ENCODE measurements at places on chromosomes 6 and 20. TPM values are rescaled to one million over a fixed set of nuclear protein-coding genes. Genes with fewer than 3 reads are reported as not detected.

DNA sequence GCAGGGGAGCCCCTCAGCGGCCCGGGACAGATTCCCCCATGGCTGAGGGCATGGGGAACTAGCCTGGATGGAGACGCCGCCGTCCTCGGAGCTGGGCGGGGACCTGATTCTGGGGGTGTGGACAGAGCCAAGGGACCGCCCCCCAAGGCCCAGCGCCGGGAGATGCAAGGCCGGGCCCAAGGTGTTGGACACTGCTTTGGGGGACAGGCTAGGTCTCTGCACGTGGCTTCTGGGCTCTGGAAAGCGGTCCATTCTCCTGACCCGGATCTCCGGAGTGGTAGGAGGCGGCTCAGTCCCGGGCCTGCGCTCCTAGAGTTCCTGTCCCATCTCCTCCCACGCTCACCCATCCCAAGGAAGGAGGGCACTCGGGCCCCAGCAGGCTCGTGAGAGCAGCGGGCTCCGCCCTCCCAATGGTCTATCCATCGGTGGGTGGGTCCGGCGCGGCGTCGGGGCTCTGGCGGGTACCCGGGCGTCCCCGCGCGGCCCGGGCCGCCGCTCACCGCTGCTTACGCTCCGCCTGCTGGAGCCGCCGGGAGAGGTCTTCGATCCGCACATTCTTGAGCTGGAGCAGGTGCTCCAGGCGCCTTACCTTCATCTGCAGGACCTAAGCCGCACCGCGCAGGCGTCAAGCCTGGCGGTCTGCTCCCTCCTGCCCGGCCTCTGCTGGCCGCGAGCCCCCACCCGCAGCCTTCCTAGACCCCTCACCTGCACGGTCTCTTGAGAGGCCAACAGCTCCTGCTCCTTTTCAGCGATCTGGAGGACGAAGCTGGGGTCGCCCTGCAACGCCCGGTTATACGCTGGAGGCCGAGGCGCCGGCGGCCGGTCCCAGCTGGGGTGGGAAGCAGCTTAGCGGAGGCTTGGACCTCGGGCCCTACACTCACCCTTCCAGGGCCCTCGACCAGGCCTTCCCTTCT lies 3.3 kb downstream of the SPEF1 start:
- DNase-seq = peak; percentile 92

DNA sequence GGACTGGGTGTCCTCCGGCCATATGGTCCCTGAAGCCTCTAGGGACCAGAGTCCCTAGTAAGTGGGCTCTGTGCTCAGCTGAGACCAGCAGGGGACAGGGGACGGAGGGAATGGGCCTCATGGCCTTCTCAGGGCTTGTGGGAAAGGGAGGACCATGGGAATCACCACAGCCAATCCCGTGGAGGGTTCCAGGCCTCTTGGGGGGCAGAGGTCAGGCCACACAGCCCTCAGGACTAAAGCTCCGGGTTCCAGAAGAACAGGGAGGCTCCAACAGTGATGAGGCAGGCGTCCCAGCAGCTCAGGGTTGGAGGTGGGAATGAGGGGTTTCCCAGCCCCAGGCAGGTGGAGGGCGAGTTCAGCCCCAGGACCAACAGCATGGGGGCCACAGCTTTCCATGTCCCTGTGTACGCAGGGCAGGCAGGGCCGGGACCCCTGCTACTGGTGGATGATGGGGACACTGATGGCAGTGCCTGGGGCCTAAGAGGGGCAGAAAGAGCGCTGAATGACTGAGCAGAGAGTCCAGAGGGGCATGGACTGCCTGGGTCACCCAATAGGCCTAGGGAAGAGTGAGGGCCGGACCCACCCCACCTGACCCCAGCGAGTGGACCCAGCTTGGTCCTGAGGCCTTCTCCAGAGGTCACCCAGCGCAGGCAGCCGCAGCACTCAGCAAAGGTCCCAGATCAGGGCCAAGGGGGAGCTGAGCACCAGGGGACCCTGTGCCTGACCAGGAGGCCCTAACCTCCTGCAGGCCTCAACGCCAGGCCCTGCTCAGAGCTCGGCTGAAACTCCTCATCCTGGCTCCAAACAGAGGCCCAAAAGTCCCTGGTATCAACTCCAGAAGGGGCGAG lies 8.8 kb downstream of the MYL9 start:
- DNase-seq = no peak

GRCh38 chr20:17878912-17879602 lies 89.5 kb downstream of the SNX5 start:
- no peak for DNase-seq

DNA sequence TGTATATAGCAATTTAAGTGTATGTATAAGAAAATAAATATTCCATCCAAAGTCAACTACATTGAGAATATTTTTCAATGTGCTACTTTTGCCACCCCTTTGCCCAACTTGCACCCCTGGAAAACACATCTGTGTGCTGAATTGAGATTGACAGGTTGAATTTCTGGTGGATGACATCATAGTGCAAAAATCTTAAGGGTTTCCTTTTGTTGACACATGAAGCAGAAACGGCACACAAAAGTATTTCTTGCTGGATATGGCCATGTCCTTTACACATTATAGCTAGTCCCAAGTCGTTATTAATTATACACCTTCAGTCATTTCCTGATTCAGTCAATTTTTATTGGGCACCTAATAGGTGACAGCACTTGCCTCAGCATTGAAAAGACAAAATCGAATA lies 188.7 kb upstream of the FBXL4 start:
- no peak for DNase-seq

DNA sequence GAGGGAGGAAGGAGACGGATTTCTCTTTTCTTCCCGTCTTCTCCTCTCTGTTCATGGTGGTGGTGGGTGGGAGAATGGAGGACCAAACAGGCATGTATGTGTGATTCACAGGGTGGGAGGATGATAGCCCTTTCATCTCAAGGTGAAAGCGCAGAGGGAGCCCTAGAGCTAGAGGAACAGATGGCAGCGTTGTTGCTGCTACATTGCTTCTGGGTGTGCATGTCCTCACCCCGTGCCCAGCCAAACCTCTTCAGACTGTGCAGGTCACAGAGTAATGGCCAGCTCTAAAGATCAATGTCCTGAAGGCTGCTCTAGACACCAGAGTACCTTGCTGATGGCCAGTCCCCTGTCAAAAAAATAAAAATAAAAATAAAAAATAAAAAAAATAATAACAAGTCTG lies 301.8 kb downstream of the TBC1D7 start:
- no peak for DNase-seq

DNA sequence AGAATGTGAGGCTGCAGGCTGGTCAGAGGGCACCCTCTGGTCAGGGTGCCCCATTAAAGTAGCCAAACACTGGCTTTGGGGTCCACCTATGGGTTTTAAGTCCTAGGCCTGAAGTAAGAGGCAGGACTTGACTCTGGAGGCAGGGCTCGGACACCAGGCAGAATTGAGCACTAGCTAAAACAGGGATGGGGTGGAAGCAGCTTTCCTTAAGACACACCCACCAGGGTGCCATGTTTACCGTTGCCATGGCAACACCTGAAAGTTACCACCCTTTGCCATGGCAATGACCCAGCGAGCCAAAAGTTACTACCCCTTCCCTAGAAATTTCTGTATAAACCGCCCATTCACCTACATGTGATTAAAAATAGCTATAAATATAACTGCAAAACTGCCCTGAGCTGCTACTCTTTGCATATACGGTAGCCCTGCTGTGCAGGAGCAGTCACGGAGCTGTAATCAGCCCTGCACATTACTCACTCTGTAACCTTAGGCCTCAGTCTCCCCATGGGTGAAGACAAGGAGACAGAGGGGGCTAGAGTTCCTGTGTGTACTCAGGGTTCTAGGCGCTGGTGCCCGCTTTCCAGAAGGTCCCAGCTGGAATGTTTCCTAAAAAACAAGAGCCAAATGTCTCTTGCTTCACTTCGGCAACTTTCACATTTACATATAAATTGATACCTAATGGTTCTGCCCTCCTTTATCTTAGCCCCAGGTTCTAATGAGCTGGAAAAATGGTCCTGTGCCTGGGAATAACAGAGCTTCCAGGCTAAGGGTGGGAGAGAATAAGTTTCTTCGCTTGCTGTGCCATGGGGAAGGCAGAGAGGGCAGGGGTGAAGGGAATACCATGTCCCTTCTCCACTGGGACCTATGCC lies 27.2 kb upstream of the SRSF6 start:
- no peak for DNase-seq

The CST9L gene
- total RNA-seq = not detected

GRCh38 chr6:39945626-39946025 lies 11.4 kb upstream of the MOCS1 start:
- no peak for DNase-seq

DNA sequence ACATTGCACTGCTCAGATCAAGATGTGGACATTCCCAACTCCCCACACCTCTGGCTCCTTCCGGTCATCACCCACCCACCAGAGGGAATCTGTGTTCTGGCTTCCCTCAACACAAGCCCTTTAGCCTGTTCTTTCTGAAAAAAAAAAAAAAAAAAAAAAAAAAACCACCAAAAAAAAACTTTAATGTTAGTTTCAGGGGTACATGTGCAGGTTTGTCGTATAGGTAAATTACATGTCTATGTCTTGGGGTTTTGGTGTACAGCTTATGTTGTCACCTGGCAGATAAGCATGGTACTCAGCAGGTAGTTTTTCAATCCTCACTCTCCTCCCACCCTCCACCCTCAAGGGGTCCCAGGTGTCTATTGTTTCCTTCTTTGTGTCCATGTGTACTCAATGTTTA lies 135.8 kb upstream of the FOXA2 start:
- no peak for DNase-seq

DNA sequence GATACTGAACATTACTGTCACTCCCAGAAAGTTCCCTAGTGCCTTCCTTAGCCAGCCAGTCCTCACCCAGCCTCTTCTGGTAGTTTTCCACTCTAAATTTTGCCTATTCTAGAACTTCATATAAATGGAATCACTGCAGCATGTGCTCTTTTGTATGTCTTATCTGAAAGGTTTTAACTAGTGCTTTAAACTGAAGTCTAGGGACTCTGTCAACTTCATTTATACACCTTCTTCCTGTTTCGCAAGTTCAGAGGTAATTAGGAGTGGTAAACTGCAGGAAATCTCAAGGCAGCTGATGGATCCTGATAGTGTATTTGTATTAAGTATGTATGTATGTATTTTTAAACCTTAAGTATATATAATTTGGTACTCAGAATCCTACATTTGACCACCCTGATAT lies 94.3 kb downstream of the TCP11 start:
- no peak for DNase-seq

The MOCS3 gene
- total RNA-seq = 7.4 TPM

DNA sequence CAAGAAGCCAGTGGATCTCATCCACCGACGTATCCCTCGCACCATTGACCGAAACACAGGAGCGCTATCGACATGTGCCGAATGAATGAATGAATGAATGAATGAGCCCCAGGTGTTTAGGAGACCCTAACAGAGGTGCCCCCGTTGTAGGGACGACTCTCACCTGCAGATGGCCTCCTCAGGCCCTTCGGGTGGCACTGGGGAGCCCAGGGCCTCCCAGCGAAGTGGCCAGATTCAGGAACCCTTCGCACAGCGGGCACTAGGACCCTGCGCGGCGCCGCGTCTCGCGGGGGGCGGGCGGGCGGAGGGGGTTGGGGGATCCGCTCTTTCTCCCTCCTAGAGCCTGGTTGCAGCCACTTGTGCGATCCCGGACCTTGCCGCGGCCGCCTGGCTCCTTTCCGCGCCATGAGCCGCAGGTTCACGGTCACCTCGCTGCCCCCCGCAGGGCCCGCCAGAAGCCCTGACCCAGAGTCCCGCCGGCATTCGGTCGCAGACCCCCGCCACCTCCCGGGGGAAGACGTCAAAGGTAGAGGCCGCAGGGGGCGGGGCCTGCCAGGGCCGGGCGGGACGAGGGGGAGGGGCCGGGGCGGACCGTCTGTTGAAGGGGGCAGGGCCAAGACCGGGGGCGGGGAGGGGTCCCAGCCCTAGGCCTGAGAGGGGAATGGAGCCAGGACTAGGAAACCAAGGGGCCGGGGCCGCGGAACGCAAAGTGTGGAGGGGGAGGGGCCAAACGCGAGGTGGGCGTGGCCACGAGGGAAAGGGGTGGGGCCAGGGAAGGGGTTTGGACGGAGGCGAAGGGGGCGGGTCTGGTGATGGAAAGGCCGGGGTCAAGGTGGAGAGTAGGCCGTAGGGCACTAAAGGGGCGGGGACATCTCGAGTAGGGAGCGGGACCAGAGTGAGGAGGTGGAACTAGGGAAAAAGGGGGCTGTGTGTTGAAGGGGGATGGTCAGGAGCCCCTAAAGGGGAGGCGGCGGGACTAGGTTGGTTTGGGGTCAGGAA lies 7.4 kb upstream of the SLC12A5 start:
- no peak for DNase-seq

- no peak for DNase-seq
Observed at GRCh38 chr20:48425817-48426612, 401.8 kb downstream of the PREX1 start.

DNA sequence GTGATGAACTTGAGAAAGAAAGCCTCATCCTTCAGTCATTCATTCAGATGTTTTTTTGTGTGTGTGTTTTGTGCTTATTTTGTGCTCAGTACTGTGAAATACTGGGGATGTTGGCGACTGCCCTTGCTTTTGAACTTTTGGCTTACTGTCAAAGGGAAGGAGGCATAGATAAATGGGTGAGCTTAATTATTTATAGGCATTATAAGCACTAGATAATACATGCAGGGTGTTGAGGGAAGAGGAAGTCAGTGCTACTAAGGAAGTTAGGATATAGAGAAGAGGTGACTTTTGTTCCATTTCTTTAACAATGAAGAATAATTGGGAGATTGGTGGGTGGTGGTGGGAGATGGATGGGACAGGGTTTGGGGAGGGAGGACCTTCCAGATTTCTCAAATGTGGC lies 23.6 kb downstream of the XRN2 start:
- DNase-seq = no peak

GRCh38 chr20:50398821-50399554 lies 111.2 kb upstream of the PTPN1 start:
- DNase-seq = no peak

GRCh38 chr6:74256781-74257180 lies 560.8 kb downstream of the CD109 start:
- DNase-seq = no peak

DNA sequence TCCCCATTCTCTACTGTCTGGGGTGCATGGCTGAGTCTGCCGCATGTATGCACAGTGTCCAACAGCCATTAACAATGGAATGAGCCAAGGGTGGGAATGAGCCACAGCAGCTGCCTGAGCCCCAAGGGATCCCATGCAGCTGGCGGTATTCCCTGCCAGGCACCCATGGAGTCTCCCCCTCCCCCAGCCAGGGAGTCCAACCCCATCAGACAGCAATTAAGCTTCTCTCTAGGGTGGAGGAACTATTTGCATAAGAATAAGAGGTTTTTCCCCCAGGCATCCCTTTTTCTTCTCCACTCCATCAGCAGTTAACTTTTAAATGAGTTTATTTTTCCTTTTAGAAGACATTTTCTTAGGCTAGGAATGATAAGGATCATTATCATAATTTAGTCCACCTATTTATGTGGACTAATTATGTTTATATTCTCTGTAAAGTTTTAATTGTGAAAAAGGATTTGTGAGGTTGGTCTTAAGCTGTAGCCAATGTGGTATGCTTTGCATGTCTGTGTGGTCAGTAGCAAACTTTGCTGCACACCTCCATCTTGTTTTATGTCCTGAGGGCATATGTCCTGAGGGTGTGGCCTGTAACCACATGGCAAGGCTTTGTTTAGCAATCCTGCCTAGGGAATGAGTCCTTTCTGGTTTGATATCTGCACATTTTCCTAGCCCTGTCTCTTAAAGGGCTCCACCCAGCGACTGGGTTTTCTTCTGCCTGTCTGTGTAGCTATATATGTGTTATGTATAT lies 158.9 kb upstream of the OLIG3 start:
- no peak for DNase-seq

Measured in suprapubic skin (tissue), 4 donors.